ENCODE measurements at places on chromosomes 5 and 9. TPM values are rescaled to one million over a fixed set of nuclear protein-coding genes. Genes with fewer than 3 reads are reported as not detected.

LCP2 gene
- 63.0 TPM for total RNA-seq

- peak; percentile 22 for DNase-seq
- peaks cover 38% of the 10 kb centered on the region for H3K4me1 ChIP-seq
- H3K27ac ChIP-seq = no peak overlapping the region
Observed at GRCh38 chr5:76083555-76084495, 642 bp downstream of the SV2C start.

DNA sequence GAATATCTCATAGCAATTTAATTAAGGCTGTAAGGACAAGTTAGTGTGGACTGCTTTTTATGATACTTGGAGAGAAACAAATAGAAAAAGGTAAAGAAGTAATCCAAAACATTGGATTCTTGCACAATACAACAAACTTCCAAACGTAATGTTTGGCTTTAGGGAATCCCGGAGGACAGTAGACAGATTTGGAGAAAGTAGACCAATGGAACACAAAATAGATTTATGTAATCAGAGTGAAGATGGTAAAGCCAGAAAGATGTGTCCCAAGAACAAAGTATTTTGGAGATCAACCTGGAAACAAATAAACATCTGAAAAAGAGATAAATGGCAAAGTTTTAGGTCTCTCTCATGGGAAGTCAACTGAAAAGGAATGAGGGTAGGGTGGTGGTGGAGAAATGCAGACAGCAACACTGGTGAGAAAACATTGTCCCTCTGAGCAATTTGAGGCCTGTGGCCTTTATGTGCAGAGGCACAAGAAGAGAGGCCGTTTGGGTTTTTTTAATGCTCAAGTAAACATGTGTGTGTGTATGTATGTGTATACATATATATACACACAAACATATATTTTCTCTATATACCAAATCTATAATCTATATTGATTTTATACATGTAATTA is 620.6 kb downstream of the PDE4D start:
- no peaks in the 10 kb centered on the region for H3K27me3 ChIP-seq
- H3K4me1 ChIP-seq = peaks cover 22% of the 10 kb centered on the region
- H3K27ac ChIP-seq = no peak overlapping the region
- peak overlapping the region; percentile 53 for H3K4me3 ChIP-seq
- H3K36me3 ChIP-seq = no peaks in the 10 kb centered on the region

DNA sequence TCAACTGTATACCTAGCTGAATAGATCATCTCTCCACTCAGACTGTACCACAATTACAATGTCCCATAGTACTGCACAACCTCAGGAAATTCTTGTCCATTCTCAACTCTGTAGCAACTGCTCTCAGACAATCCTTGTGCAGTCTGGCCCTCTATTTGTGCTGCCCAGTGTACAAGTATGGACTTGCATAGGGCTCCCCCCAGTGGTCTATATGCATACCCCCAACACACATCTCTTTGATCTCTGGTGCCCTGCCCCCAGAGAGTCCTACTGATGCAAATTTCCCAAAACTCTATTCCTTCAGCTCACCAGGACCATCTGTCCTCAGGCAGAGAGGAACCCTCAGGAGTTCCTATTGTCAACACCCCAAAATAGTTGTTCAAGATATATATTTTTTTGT is 205.3 kb downstream of the SLCO4C1 start:
- H3K4me3 ChIP-seq = no peak overlapping the region
- no peak for DNase-seq
- H3K27ac ChIP-seq = no peak overlapping the region
- no peaks in the 10 kb centered on the region for H3K4me1 ChIP-seq

GNAQ gene
- 54.0 TPM for total RNA-seq

C5 gene
- total RNA-seq = 7.1 TPM

ANGPTL2 gene
- 9.1 TPM for total RNA-seq

DNA sequence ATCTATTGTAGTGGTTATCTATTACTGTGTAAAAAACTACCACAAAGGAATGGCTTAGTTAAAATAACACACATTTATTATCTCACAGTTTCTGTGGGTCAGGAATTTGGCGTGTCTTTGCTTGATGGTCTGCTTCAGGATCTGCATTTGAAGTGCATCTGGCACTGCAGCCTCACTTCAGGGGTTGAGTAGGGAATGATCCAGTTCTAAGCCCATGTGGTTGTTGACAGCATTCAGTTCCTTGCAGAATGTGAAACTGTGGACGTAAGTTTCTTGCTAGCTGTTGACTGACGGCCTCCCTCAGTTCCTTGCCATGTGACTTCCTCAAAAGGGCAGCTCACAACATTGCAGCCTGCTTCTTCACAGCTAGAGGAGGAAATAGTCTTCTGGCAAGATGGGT is 2.1 kb upstream of the OGN start:
- no peak overlapping the region for H3K4me3 ChIP-seq
- peaks cover 7% of the 10 kb centered on the region for H3K4me1 ChIP-seq
- peak overlapping the region; percentile 26 for H3K27ac ChIP-seq

C5orf15 gene
- total RNA-seq = 15.1 TPM

ECM2 gene
- total RNA-seq = 11.3 TPM

SLC6A18 gene
- not detected for total RNA-seq

- no peak overlapping the region for H3K27ac ChIP-seq
- H3K36me3 ChIP-seq = peaks cover 3% of the 10 kb centered on the region
- no peaks in the 10 kb centered on the region for H3K4me1 ChIP-seq
- no peak for DNase-seq
- no peaks in the 10 kb centered on the region for H3K27me3 ChIP-seq
- no peak overlapping the region for H3K4me3 ChIP-seq
Observed at GRCh38 chr5:113548396-113548795, 34.9 kb downstream of the YTHDC2 start.

GRCh38 chr5:145908206-145908960 is 28.0 kb upstream of the SH3RF2 start:
- H3K36me3 ChIP-seq = no peaks in the 10 kb centered on the region
- H3K4me1 ChIP-seq = no peaks in the 10 kb centered on the region

GAS1 gene
- 12.9 TPM for total RNA-seq

GRCh38 chr9:16414451-16414850 is 456.0 kb downstream of the BNC2 start:
- no peaks in the 10 kb centered on the region for H3K36me3 ChIP-seq
- DNase-seq = no peak
- no peak overlapping the region for H3K27ac ChIP-seq
- no peak overlapping the region for H3K4me3 ChIP-seq

FGFR4 gene
- total RNA-seq = 175 TPM

NDFIP1 gene
- 66.9 TPM for total RNA-seq

CTSV gene
- total RNA-seq = not detected

GRCh38 chr5:109982966-109983534 is 293.3 kb downstream of the MAN2A1 start:
- no peak overlapping the region for H3K4me3 ChIP-seq
- H3K27ac ChIP-seq = no peak overlapping the region
- no peaks in the 10 kb centered on the region for H3K36me3 ChIP-seq
- no peaks in the 10 kb centered on the region for H3K27me3 ChIP-seq
- DNase-seq = no peak

- DNase-seq = no peak
- no peaks in the 10 kb centered on the region for H3K36me3 ChIP-seq
- H3K27ac ChIP-seq = no peak overlapping the region
- H3K4me1 ChIP-seq = no peaks in the 10 kb centered on the region
- no peaks in the 10 kb centered on the region for H3K27me3 ChIP-seq
- no peak overlapping the region for H3K4me3 ChIP-seq
Observed at GRCh38 chr5:170854566-170854965, 7.3 kb upstream of the RANBP17 start.

GRCh38 chr9:4116723-4117460 is 183.0 kb downstream of the GLIS3 start:
- H3K27me3 ChIP-seq = no peaks in the 10 kb centered on the region
- H3K27ac ChIP-seq = no peak overlapping the region
- no peak for DNase-seq
- no peaks in the 10 kb centered on the region for H3K36me3 ChIP-seq
- H3K4me3 ChIP-seq = no peak overlapping the region

- peaks cover 6% of the 10 kb centered on the region for H3K36me3 ChIP-seq
- H3K4me1 ChIP-seq = peaks cover 22% of the 10 kb centered on the region
- no peak overlapping the region for H3K27ac ChIP-seq
- DNase-seq = no peak
Observed at GRCh38 chr5:131607418-131607817, 27.6 kb downstream of the RAPGEF6 start.

DNA sequence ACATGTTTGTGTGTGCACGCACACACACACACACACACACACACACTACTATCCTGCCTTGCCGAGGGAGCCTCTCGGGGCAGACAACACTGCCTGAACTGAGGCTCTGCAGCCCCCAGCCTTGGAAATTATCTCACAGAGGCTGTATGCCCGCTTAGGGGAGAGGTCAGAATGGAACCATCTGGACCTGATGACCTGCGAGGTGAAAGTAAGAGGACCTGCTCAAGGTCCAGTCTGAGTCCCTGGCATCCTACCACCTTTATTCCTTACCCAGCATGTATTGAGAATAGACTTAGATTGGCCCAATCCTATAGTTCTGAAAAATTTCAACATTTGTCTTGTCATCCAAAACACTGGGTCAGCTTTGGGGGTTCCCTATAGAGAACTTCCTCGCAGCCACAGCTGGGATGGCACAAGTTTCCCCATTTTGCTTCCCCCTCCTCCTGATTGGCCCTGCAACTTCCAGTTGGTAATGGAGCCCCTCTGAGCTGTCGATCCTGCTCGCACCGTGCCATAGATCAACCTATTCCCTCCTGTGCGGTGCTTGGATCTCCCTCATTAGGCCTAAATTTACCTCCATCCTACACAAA is 10.2 kb downstream of the MVB12B start:
- no peaks in the 10 kb centered on the region for H3K27me3 ChIP-seq
- H3K36me3 ChIP-seq = peaks cover 3% of the 10 kb centered on the region
- H3K4me3 ChIP-seq = peak overlapping the region; percentile 40
- no peak for DNase-seq
- H3K4me1 ChIP-seq = peaks cover 56% of the 10 kb centered on the region
- peak overlapping the region; percentile 84 for H3K27ac ChIP-seq

DNA sequence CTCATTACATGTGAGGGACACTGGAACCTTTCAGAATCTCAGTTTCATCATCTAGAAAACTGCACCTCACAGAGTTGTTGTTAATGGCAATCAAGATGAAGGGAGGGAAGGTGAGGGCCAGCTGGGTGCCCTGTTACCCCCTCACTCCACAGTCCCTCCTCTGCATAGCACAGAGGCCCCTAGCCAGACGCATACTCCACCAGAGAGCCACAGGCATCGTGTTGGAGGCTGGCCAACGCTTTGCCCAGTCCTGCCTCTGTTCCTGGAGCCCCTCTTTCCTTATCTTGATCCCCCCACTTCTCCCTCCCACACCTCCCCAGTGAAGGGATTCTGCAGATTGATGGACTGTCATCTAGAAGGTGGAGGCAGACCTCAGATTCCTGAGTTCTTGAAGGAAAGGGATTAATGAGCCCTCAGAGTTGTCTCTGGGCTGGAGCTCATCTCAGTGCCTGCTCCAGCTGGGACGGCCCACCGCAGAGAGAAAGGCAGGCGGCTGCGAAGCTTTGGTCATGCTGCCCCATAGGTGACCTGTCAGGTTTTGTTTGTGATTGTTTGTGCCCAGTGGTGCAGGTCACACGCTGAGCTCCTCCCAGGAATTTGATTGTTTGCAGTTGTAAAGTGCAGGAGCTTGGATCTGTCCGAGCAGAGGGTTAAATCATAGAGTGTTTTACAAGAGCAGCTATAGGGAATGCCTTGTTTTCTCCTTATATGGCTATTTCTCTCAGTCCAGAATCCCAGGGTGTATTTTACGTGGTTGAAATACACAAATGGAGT is 487.3 kb downstream of the CCDC171 start:
- H3K27ac ChIP-seq = no peak overlapping the region
- no peaks in the 10 kb centered on the region for H3K27me3 ChIP-seq
- H3K4me3 ChIP-seq = no peak overlapping the region
- H3K4me1 ChIP-seq = no peaks in the 10 kb centered on the region
- DNase-seq = no peak

DNA sequence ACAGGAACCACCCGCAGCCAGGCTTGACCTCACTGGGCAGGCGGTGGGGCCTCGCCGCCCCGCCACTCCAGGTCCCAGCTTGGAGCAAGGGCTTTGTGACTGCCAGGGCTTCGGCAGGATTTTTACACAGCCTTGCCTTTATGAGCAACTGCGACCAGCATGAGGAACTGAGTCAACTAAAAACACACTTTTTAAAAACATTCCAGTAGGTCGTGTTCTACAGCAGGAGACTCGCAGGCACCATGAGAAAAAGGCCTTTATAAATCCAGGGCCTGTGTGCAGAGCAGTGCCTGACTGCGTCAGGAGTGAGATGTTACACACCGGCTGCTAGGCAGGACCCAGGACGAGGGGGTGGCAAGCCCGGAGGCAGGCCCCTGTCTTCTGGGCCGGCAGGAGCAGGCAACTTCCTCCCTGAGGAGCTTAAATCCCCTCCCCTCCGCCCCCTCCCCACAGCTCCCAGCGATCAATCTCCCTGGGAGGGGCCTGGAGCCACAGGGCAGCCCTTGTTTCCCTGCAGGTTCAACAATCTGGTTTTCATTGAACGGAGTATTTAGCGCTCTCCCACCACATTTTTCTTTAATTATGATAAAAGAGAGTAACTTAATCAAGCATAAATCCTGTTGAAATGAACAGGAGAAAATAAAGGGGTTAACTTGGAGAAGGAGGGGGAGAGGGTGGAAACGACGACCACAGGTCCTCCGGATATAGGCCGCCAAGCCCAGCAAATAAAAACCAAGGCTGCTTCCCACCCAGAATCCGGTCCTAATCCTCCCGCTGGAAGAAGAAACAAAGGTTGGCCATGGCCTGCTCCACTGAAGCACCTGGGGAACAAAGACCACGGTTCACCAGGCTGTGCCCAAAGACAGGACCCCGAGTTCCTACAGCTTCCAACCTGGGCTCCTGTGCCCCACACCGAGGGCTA is 92.5 kb downstream of the ROR2 start:
- H3K4me3 ChIP-seq = no peak overlapping the region
- DNase-seq = no peak
- H3K36me3 ChIP-seq = no peaks in the 10 kb centered on the region
- no peak overlapping the region for H3K27ac ChIP-seq
- H3K27me3 ChIP-seq = no peaks in the 10 kb centered on the region
- no peaks in the 10 kb centered on the region for H3K4me1 ChIP-seq

GRCh38 chr5:74521401-74521800 is 119.1 kb downstream of the ENC1 start:
- no peak overlapping the region for H3K27ac ChIP-seq
- no peak for DNase-seq
- no peak overlapping the region for H3K4me3 ChIP-seq
- no peaks in the 10 kb centered on the region for H3K27me3 ChIP-seq
- H3K4me1 ChIP-seq = no peaks in the 10 kb centered on the region

DNA sequence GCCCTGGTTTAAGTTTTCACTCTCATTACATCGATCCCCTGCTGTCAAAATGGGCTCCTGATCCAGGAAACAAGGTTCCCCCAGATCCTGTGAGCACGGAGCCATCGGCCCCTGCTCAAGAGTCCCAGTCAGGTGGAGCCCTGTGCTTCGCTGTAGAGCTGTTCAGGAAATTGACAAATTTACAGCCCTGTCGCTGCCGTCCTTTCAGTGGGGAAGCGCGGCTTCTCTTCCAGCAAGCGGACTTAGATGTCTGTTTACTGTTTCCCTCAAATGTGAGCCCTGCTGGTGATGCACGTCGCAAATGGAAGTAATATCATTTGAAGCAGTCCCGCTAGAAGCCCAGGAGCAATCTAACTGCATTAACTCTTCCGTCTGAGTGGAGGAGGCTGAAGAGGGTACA is 760.9 kb upstream of the WWC1 start:
- no peak overlapping the region for H3K27ac ChIP-seq
- DNase-seq = no peak
- no peaks in the 10 kb centered on the region for H3K36me3 ChIP-seq
- no peak overlapping the region for H3K4me3 ChIP-seq

Data from upper lobe of left lung (tissue), 6 donors.